HFFc6 (cell line): ENCODE measurements at places on chromosomes 3 and 15.
A peak's percentile ranks its signal among the peaks of the same experiment; 100 is the strongest.

- peaks cover 1% of the 10 kb centered on the region; the same call in 1 of the 2 replicates for H3K27me3 ChIP-seq
- H3K27ac ChIP-seq = no peak overlapping the region
- no peak overlapping the region for H3K4me3 ChIP-seq
- H3K36me3 ChIP-seq = no peaks in the 10 kb centered on the region
- no peaks in the 10 kb centered on the region for H3K4me1 ChIP-seq
Observed at GRCh38 chr15:53834214-53834613, 74.8 kb upstream of the WDR72 start.

- H3K27me3 ChIP-seq = peaks cover 2% of the 10 kb centered on the region
- no peak overlapping the region for H3K4me3 ChIP-seq
- H3K36me3 ChIP-seq = no peaks in the 10 kb centered on the region
- no peak overlapping the region for H3K27ac ChIP-seq
Observed at GRCh38 chr15:79115986-79116665, 25.5 kb upstream of the RASGRF1 start.

- H3K4me1 ChIP-seq = peaks cover 64% of the 10 kb centered on the region
- peaks cover 10% of the 10 kb centered on the region for H3K36me3 ChIP-seq
- no peak overlapping the region for H3K4me3 ChIP-seq
- peak overlapping the region; percentile 20 for H3K27ac ChIP-seq
Observed at GRCh38 chr3:100781301-100781700, 72.0 kb downstream of the TFG start.

- no peaks in the 10 kb centered on the region for H3K36me3 ChIP-seq
- H3K4me1 ChIP-seq = no peaks in the 10 kb centered on the region; the same call in 1 of the 2 replicates
- no peak overlapping the region for H3K27ac ChIP-seq
- H3K27me3 ChIP-seq = peaks cover 45% of the 10 kb centered on the region
- no peak for DNase-seq
Observed at GRCh38 chr15:70356919-70357318, 259.2 kb upstream of the TLE3 start.

DNA sequence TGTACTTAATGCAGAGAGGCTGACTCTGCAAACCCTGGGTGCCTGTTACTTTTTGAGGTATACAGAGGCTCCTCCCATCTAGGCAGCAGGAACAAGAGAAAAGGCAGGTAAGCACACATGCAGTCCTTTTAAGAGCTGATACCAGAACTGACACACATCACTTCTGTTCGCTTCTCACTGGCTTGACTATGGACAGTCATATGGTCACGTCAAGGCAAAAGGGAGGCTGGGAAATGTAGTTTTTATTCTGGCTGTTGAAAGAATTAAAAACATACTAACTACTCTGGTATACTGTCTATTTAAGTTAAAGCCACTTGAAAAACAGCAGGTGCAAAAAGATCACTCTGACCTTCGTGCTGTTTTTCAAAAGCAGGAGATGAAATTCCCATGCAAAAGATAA lies 218.3 kb downstream of the CTNNB1 start:
- H3K36me3 ChIP-seq = no peaks in the 10 kb centered on the region
- H3K27me3 ChIP-seq = peaks cover 10% of the 10 kb centered on the region
- H3K4me3 ChIP-seq = no peak overlapping the region
- no peak for DNase-seq
- peaks cover 14% of the 10 kb centered on the region for H3K4me1 ChIP-seq

DNA sequence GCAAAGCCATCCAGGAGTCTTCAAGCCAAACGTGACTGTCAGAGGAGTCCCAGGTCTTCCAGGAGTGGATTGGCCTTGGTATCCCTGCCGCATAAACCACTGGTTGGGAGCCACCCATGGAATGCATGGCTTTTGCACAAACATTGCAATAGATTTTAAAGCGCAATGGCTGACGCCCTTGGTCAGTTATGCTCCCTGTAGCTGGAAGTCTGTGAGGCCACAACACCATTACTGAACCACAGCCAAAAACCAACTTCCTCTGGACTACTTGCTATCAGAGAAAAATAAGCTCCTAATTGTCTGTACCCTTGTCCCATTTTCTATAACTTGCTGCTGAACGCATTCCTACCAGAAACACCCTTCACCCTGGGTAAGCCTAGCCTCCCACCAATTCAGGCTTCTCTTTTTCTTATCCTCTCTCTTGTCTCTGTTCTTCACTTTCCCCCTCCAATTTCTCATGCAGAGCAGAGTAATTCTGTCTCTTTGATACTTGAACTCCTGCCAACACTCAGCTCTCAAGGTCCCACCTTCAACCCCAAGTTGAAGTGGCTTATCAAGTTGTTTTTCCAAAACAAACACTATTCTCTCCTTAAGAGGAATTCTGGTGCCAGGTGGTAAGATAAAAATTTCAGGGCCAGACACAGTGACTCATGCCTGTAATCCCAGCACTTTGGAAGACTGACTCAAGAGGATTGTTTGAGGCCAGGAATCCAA lies 176.4 kb upstream of the UBE2E1 start:
- H3K27me3 ChIP-seq = peaks cover 2% of the 10 kb centered on the region; the same call in 1 of the 2 replicates
- no peak overlapping the region for H3K4me3 ChIP-seq
- H3K4me1 ChIP-seq = peaks cover 12% of the 10 kb centered on the region
- DNase-seq = peak; percentile 24
- H3K36me3 ChIP-seq = peaks cover 5% of the 10 kb centered on the region; the same call in 1 of the 2 replicates

- peaks cover 47% of the 10 kb centered on the region for H3K4me1 ChIP-seq
- H3K27me3 ChIP-seq = peaks cover 45% of the 10 kb centered on the region
- H3K36me3 ChIP-seq = peaks cover 55% of the 10 kb centered on the region
- peak; percentile 96 for DNase-seq
Observed at GRCh38 chr15:39581242-39581792, 438 bp downstream of the THBS1 start.

DNA sequence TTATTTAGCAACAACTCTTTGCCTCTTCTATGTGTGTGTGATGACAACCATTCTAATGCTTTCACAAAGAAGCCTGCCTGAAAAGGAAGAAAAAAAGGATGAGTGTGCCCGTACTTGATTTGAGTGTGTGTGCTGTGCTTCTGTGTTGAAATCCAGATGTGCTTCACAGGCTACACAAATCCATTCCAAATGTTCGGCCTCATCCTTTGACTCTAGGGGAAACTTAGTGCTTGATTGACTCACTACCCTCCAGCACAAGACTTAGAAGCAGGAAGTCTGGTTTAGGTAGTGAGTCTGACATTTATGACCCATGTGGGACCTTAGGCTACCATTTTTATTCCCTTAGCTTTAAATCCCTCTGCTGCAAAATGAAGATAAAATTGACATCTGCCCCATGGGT lies 108.8 kb upstream of the PLAAT1 start:
- H3K27me3 ChIP-seq = peaks cover 6% of the 10 kb centered on the region
- H3K36me3 ChIP-seq = no peaks in the 10 kb centered on the region
- H3K27ac ChIP-seq = no peak overlapping the region
- DNase-seq = no peak
- peaks cover 10% of the 10 kb centered on the region for H3K4me1 ChIP-seq

- no peak for DNase-seq
- no peak overlapping the region for H3K27ac ChIP-seq
- H3K36me3 ChIP-seq = no peaks in the 10 kb centered on the region
- H3K4me1 ChIP-seq = peaks cover 19% of the 10 kb centered on the region
- no peak overlapping the region for H3K4me3 ChIP-seq
Observed at GRCh38 chr3:170044795-170045244, 7.0 kb downstream of the GPR160 start.

DNA sequence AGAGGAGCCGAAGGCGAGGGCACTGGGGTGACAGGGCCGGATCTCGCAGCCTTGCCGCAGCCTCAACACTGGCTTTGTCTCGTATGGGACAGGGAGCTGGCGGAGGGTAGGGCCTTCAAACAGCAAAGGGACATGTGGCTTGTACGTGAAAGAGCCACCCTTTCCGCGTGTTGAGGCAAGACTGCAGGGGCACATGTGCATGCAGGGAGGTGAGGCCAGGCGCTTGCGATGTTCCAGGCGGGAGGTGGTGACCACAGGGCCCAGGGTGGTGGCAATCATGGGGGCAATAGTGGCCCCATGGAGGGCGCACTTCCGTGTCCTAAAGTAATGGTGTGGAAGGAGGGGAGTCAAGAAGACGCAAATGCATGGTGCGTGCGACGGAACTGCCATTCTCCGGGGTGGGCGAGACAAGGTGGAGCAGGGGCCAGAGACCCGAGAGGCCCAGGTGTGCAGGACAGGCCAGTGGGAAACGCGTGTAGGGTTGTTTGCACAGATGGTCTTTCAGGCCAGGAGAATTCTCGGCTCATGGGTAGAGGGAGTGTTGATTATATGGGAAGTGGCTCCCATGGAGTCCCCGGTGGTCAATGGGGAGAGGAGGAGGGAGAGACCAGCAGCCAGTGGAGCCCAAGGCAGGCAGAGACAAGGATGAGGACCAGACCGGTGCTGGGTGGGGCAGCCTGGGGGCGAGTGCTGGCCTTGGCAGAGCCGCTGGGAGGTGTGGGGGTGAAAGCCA lies 45.8 kb upstream of the PCSK6 start:
- H3K27ac ChIP-seq = no peak overlapping the region
- H3K27me3 ChIP-seq = peaks cover 36% of the 10 kb centered on the region
- H3K4me3 ChIP-seq = no peak overlapping the region
- no peaks in the 10 kb centered on the region for H3K36me3 ChIP-seq
- DNase-seq = no peak

- H3K4me3 ChIP-seq = no peak overlapping the region
- peaks cover 13% of the 10 kb centered on the region for H3K4me1 ChIP-seq
- no peak overlapping the region; the same call in 1 of the 2 replicates for H3K27ac ChIP-seq
- no peaks in the 10 kb centered on the region for H3K36me3 ChIP-seq
Observed at GRCh38 chr3:43503067-43503728, 118.6 kb downstream of the ANO10 start.

- no peaks in the 10 kb centered on the region for H3K36me3 ChIP-seq
- H3K27me3 ChIP-seq = peaks cover 3% of the 10 kb centered on the region
- no peak overlapping the region for H3K4me3 ChIP-seq
- no peak for DNase-seq
Observed at GRCh38 chr15:73249499-73249898, 119.3 kb downstream of the HCN4 start.

DNA sequence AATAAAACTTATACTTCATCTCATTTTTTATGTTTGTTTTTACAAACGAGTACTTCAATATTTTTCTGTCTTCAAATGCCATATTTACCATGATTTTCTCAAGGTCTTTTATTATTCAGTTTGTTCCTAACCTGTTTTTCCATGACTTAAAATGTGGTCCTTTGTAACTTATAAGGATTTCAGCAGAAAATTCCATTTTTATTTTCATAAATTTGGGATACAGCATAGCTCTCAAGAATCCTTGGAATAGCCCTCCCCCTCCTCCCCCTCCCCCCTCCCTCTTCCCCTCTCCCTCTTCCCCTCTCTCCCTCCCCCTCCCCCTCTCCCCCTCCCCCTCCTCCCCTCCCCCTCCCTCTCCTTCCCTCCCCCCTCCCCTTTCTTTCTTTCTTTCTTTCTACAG lies 14.9 kb upstream of the STX19 start:
- DNase-seq = no peak
- H3K4me1 ChIP-seq = no peaks in the 10 kb centered on the region
- no peaks in the 10 kb centered on the region; the same call in 1 of the 2 replicates for H3K27me3 ChIP-seq
- H3K4me3 ChIP-seq = no peak overlapping the region

GRCh38 chr3:17514597-17514996 lies 227.8 kb downstream of the TBC1D5 start:
- H3K4me3 ChIP-seq = no peak overlapping the region
- peaks cover 6% of the 10 kb centered on the region; the same call in 1 of the 2 replicates for H3K4me1 ChIP-seq
- DNase-seq = no peak
- no peaks in the 10 kb centered on the region for H3K27me3 ChIP-seq

DNA sequence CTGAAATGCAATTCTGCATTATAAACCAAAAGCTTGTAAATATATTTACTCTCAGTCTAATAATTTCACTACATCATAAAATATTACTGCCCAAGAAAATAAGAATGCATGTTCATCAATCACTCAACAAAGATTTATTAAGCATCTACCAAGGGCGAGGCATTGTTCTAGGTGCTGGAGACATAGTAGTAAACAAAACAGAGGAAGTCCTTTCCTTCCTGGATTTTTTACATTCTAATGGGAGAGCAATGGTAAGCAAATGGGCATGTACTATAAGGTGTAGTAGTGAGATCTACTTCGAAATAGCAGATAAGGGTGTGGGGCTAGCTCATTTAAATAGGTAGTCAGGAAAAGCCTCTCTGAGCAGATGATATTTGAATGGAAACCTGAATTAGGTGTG lies 10.8 kb upstream of the ZFYVE19 start:
- DNase-seq = no peak
- H3K27me3 ChIP-seq = no peaks in the 10 kb centered on the region
- no peak overlapping the region for H3K4me3 ChIP-seq

DNA sequence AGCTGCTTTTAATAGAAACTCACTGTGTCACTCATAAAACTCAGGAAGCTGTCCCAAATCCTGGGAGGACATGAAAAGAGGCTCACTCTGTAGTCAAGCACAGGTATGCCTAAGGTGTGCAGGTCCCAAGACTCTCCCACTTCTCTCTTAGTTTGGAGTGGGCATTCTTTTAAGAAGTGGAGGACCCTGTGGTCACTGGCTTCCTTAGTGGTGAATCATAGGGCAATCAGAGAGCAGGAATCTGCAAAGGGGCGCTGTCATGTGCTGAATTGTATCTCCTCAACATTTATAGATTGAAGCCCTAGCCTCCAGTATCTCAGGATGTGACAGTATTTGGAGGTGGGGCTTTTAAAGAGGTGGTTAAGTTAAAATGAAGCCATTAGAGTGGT lies 47.2 kb upstream of the ZBTB38 start:
- no peaks in the 10 kb centered on the region for H3K36me3 ChIP-seq
- no peak overlapping the region for H3K4me3 ChIP-seq

DNA sequence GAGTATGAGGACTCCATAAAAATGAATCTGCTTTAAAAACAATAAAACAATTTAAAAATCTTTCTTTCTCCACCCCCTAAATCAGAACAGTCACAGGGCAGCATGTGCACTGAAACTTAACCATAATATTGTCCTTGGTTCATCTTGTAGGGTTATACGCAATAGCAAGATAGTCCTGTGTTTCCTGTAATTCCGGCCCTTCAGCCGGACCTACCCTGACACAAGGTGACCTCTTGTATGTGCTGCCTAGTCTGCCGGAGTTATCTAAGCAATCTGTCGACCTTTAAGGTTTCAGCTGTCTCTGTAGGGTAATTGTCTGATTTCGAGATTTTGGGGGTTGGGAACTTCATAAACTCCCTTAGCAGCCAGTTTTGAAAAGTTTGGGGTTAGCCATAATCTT lies 99.9 kb downstream of the DHX36 start:
- H3K27ac ChIP-seq = no peak overlapping the region
- H3K36me3 ChIP-seq = no peaks in the 10 kb centered on the region
- no peak overlapping the region for H3K4me3 ChIP-seq
- H3K27me3 ChIP-seq = no peaks in the 10 kb centered on the region; the same call in none of the 2 replicates
- no peaks in the 10 kb centered on the region for H3K4me1 ChIP-seq
- DNase-seq = no peak

DNA sequence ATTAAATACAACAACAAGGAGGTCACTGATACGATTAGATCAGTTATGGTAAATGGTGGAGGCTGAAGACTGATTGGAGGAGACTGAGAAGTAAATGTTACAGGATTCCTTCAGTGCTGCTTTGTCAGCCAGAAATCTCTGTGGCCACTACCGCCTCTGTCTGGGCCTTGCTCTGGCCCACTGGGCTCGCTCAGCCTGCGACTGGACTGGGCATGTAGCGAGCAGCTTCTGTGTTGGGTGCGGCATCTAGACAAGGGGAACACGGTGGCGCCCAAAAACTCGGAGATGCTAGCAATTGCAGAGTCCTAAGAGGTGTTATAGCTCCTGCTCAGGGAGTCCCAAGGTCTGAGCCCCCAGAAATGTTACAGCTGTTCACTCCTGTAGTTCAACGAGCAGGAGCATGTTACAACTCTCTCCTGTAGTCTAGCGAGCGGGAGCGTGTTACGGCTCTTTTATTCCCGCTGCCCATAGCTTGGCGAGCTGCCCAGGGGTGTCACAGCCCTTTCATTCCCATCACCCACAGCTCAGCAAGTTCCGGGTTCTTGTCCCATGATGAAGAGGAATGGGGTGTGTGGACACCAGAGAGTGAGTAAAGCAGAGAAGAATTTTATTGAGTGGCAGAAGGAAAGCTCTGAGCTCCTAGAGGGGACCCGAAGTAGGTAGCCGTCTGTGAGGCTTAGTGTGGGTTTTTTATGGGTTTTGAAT lies 24.7 kb downstream of the SLC15A2 start:
- H3K4me1 ChIP-seq = peaks cover 7% of the 10 kb centered on the region
- no peaks in the 10 kb centered on the region; the same call in 1 of the 2 replicates for H3K27me3 ChIP-seq
- no peak overlapping the region for H3K27ac ChIP-seq
